ENCODE measurements at places on chromosomes 13 and 19.

DNA sequence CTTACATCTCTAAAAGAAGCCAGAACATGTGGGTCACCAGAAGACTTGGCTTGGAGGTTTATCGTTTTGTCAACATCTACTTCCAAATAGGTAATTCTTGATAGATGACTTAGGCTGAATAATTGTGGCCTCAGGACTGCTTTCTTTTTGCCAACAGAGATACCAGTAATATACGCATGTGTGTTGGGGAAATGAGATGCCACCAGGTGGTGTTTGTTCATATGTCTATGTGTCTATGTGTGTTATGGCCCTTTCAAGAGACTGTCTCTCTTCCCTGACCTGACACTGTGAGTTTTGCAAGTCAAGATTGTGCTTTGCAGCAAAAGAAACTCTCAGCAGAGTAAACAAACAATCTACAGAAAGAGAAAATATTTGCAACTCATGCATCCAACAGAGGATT is 31.6 kb upstream of the METTL21C start:
- DNase-seq = no peak

- DNase-seq = no peak
Measured at GRCh38 chr13:25489238-25489637, 117.5 kb downstream of the ATP8A2 start.

GRCh38 chr13:67726979-67727378 is 496.8 kb upstream of the PCDH9 start:
- no peak for DNase-seq

DNA sequence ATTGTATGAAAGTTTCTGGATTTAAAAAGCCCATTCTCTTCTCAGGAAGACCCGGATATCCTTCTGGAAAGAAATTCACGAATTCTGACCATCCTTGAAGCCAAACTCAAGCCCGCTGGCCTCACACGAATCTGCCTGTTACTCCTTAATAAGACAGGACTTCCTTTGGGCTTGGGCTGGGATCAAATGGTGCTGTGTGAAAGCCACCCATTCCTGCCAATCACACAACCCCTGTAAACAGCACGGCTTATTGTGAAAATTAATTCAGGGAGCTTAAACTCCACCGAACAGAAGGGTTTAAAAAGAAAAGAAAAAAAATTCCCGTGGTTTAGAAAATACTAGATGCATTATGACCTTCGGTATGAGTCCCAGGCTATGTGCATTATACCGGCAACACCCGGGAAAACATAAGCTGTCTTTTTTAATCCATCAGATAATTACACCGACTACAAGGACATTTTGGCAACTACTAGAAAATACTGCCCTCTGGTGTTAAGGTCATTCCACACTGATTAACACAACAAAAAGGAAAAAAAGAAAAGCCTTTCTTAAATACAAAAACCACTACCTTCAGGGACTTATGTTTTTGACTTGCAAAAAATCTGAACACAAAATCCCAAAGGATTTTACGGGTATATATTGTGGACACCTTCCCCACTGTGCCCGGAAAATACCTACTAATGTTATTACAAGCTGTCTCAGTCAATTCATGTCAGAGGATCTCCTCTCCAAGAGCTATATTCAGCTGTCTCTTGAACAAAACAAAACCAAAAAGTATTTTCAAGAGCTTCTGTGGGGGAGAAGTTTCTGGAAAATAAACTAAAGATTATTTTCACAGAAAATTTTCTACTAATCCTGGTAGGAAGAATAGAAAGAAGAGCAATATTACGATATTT is 76.0 kb upstream of the LSM14A start:
- DNase-seq = no peak

GRCh38 chr13:74077375-74077774 is 56.8 kb downstream of the KLF12 start:
- DNase-seq = no peak

Data from right renal cortex interstitium (tissue), 3 donors.